ENCODE measurements at places on chromosomes 5 and 9.
A peak's percentile ranks its signal among the peaks of the same experiment; 100 is the strongest.

GRCh38 chr9:138053996-138054752 lies 176.6 kb downstream of the CACNA1B start:
- no peak for DNase-seq

DNA sequence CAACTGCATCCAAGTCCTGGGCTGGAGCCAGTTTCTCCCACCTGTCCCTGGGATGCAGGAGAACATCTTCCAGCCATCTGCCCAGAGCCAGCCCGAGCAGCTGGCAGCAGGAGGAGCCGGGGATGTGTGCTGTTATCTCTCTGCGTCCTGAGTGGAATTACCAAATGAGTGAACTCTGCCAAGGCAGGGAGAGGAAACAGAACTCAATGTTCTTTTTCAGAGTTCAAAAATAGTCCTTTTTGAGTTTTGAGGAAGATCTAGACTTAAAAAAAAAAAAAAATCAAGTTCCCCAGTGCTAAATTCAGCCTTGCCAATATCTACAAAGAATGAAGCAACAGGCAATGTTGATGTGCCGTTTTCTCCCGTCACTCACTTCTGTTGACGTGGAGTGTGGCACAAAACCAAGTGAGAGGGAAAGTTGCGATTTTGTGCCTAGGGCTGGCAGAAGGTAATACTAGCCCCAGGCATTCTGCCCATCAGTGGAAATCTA lies 56.2 kb downstream of the TMOD1 start:
- no peak for DNase-seq

DNA sequence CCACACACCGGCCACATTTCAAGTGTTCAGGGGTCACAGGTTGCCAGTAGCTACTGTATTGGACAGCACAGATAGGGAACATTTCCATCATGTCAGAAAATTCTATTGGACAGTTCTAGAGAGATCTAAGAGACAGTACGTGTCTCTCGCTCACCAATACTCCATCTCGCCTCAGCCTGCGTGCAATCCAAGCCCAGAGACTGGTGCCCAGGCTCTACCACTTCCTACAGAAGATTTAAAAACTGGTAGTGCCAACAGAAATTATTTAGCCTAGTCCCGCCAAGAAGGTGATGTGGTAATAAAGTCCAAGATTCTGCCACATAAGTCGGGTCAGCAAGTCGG lies 390 bp upstream of the SNX2 start:
- DNase-seq = no peak

- no peak for DNase-seq
Observed at GRCh38 chr5:65663804-65664521, 39.1 kb downstream of the SHLD3 start.

GRCh38 chr9:93268551-93269314 lies 84.8 kb downstream of the WNK2 start:
- peak; percentile 18 for DNase-seq
